ENCODE measurements at places on chromosomes 12 and 14.
A peak's percentile ranks its signal among the peaks of the same experiment; 100 is the strongest.

DNA sequence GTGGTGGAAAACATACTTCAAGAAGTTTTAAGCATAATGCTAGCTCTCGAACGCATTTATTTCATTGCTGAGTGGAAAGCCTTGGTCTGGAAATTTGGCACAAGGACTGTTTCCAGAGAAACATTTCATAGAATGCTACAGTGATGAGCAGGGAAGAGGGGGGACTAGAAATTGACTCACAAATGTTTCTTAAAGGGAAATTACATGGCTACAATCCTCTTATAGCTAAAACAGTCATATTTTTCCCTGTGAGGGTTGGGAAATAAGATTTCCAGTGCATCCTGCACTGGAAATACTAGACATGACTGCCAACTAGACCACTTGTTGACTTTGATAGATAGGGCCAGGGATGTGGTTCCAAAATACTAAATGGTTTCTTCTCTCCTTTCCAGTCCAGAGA lies 197.3 kb upstream of the RGS6 start:
- DNase-seq, result no peak

DNA sequence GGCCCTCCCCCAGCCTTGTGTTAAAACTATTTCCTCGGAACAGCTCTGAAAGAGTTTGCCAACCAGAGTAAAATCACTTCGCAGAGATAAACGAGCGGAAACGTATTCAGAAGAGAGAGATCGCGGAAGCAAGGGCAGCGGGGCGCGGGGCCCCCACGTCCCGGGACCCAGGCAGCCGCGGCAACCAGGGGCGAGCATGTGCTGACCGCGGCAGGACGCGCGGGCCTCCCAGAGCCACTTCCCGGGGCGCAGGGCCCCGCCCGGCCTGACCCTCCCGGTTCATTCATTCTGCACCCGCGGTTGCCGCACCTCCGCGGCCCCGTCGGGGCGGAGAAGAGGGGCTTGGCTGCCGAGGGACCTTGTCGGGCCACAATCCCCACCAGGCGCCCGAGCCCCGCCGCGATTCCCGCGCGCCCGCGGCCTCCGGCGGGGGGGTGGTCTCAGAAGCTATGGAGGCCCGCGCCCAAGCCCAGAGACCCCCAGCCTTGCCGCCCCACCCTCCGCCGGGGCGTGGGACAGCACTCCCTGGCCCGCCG lies 598 bp downstream of the UBE2N start:
- DNase-seq, result peak; percentile 25

- DNase-seq, result no peak
Measured at GRCh38 chr12:954741-955140, 5.2 kb upstream of the RAD52 start.

GRCh38 chr14:50600849-50601248 lies 40.9 kb downstream of the ATL1 start:
- no peak for DNase-seq

DNA sequence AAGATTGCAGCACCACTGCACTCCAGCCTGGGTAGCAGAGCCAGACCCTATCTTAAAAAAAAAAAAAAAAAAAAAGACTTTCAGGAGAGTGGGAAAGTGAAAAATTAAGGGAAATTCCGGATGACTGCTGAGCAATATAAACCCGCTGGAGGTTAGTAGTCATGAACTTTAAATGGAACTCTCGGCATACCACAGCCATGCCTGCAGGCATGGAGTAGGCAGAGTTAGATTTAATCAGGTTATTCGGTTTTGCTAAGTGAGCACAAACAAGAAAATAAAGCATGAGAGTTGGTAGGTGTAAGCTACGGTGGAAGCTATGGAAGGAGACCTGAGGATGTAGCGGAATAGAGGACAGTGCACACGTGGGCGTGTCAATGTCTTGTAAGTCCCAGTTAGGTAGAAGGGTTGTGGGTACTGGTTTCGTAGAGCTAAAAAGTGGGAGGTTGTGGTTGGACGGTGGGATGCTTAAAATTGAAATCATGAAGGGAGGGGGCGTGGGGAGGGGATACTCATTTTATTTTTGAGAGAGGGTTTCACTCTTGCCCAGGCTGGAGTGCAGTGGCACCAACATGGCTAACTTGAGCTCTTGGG lies 11.8 kb upstream of the TUBA1C start:
- DNase-seq, result no peak

GRCh38 chr12:117564881-117565280 lies 203.5 kb upstream of the NOS1 start:
- DNase-seq, result no peak

DNA sequence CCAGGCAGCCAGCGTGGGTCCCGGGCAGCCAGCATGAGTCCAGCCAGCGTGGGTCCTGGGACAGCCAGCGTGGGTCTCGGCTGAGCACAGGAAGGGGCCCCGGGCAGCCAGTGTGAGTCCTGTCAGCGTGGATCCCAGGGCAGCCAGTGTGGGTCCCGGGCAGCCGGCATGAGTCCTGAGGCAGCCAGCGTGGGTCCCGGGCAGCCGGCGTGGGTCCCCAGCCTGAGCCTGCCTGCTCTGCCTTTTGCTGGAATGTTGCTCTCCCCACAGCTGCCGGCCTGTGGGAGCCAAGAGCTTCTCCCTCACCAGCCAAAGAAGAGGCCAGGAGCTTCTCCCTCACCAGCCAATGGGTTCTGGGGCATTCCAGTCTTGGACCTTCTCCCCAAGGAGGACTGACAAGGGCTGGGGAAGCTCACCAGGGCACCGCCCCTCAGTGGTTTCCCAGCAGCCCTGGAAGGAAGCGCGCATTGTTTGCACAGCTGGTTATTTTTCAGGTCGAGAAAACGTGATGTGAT lies 15.0 kb upstream of the RFLNA start:
- no peak for DNase-seq

GRCh38 chr12:65209655-65210043 lies 40.3 kb downstream of the LEMD3 start:
- no peak for DNase-seq

DNA sequence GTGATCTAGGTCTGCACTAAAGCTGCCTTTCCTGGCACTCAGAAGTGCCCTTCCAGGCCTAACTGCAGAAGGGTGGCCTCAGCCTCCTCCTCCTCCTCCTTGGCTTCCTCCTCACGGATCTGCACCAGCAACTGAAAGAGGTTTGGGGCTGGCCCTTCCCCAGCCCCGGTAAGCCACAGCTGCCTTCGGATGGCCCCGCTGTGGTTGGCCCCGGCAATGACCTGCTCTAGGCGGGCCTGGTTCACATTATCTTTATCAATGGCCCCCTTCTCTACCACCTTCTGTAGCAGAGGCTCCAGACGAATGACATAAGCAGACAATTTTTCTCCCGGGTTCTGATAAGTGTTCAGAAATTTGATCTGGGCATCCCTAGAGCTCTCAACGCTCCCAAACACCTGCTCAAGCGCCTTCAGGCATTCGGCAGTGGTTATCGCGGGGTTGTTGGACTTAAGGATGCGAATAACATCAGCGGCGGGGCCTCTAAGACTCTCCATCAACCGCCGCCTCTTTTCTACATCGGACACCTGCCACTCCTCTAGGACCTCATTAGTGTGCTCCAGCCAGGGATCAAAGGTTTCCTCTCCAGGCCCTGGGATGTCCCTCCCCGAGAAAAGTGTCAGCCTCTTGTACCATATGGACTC lies 1.5 kb downstream of the PNMA1 start:
- no peak for DNase-seq

Data from left kidney (tissue), 8 donors.